ENCODE measurements at places on chromosomes 6 and 20. TPM values are rescaled to one million over a fixed set of nuclear protein-coding genes. Genes with fewer than 3 reads are reported as not detected.

DNA sequence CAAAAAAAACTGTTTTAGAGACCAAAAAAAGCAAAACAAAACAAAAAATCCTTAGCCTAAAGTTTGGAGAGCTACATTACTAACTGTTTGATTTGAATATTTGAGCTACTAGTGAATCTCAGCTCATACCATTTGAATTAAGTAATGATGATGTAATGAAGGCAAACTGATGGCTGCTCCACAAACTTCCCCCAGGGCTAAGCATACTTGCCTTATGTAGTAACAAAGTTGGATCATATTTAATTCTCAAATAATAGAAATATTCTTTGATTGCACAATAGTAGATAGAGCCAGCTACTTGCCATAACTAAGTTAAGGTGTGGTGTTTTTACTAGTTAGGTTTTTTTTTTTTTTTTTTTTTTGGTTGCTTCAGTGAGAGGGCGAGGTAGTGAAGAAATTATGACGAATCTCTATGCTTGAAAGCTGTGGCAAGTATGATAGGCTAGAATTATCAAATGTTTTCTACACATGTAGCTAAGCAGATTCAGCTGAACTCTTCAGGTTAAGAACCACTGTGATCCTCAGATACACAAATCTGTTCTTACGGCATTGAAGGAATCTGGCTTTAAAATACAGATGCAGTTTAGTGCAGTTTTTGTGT is 2.9 kb downstream of the RAB32 start:
- no peak for DNase-seq

- no peak for DNase-seq
These were observed 137.9 kb downstream of the DTNBP1 start for GRCh38 chr6:15524861-15525401.

- DNase-seq, result no peak
These were observed 78.0 kb downstream of the FGD2 start for GRCh38 chr6:37083243-37084138.

GRCh38 chr20:59579404-59580145 is 24.8 kb upstream of the PHACTR3 start:
- no peak for DNase-seq

DNA sequence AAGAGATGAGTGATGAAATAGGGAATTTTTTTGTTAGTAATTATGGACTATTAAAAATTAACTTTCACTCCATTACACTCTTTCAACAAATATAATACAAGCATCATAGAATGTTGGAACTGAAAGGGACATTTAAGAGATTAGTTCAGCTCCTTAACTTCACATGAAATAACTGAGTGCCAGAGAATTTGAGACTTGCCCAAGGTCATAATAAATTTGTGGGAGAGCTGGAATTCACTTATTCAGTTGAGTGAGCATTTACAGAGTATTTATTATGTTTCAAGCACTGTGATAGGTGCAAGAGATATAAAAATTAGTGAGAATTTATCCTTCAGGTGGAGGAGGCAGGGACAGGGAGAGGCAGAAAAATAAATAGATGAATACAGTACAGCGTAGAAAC is 154.6 kb downstream of the KCNQ5 start:
- no peak for DNase-seq

DNA sequence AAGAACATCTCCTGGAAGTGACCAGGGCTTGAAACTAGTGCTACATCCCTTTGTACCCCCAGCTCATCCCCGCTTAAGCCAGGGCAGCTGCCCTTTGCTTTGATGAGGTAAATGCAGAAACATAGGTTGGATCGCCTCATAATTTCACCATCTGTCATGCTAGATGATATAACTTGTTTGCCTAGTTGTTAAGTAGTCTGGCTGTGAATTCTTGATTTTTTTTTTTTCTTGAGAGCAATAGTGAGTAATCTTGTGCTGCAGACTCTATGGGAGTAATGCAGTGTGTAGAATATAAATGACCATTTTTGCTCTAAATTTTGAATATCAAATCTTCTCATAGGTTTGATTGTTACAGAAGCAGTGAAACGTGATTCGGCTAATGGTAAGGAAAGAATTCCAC is 4.1 kb downstream of the TRDN start:
- DNase-seq, result no peak

DNA sequence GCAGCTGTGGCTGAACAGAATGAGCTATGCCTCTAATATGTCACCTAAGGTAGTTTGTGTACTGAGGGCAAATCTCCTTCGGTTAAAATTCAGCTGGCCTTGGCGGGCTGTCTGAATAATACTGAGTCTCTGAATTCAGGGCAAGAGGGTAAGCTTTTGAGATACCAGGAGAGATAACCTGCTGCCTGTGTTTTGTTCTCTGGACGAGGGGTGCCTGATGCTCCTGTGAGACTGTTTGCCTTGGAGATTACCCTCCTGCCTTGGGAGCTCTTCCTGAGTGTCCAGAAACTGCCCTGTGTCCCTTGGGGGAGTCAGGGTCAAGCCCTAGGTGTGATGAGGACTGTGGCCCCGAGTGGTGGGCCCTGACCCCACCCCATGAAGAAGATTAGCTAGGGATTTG is 282.9 kb downstream of the KIF16B start:
- DNase-seq, result no peak

GRCh38 chr6:129189266-129189665 is 306.3 kb downstream of the LAMA2 start:
- DNase-seq, result no peak

DNA sequence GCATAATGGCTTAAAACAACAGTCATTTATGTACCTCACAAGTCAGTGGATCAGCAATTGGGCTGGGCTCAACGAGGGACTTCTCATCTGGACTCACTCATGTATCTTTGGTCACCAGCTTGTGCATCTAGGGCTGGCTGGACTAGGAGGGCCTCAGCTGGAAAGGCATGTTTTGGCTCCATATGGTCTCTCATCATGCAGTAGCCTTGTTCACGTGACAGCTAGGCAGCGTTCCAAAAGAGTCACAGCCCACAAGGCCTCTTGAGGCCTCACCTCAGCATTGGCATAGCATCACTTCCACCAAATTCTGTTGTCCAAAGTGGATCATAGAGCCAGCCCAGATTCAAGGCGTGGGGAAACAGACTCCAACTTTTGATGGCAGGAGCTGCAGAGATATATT is 110.1 kb downstream of the MAFB start:
- no peak for DNase-seq

GRCh38 chr6:139240161-139241010 is 51.4 kb downstream of the TXLNB start:
- DNase-seq, result peak; percentile 51

DNA sequence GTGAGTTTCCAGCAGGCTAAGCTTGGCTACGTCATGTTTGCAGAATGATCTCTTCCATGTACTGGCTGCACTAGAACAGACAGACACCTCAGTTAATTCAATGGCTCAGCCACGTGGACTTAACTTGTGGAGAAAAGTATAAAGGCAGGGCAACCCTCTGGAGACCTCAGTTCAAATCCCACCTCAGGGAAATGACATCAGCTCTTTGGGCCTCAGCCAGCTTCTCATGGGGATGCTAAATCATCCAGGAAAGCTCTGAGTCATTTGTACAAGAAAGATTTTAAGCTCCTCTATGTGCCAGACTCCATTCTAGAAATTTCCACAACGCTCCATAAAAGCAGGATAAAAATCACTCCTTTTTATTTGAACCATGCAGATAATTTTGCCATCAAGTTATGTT is 128.5 kb upstream of the SALL4 start:
- peak; percentile 96 for DNase-seq

Gene SLC35D3
- not detected for total RNA-seq

Gene GSTA3
- total RNA-seq, result not detected

Gene MAP3K5
- total RNA-seq, result 4.6 TPM

Measured in glomerular endothelial cell (primary cell).